Midbrain (tissue), 1 donor: ENCODE measurements at places on chromosomes 5 and 9.
A peak's percentile ranks its signal among the peaks of the same experiment; 100 is the strongest.

GRCh38 chr5:56376128-56376527 lies 143.0 kb upstream of the ANKRD55 start:
- DNase-seq: no peak

DNA sequence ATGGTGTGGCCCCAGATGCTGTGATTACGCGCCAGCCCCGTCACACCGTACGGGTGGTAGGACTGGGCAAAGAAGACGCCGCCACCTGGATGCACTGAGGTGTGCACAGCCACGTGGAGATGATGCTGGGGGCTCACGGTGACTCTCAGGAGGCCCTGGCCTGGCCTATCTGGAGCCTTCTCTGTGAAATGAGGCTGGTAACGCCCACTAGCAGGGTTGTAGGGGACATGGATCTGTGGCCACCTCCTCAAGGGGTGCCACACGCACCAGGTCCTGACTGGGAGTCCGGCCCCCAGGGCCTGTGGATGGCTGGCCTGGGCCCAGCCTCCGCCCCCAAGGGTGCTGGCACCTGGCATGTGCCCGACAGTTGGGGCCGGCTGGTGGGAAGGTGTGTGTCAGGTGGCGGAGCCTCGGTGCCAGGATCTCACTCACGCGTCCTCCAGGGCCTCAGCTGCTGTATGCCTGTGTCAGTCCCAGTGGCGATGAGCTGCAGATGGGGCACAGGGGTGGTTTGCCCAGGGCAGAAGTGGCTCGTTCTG lies 32.4 kb downstream of the NEK6 start:
- no peak for DNase-seq

- DNase-seq: no peak
These were observed 8.3 kb upstream of the GAS1 start for GRCh38 chr9:86955561-86955960.

- no peak for DNase-seq
These were observed 273.5 kb downstream of the ARRDC3 start for GRCh38 chr5:91109634-91110033.

- DNase-seq: no peak
These were observed 131.8 kb downstream of the TLE1 start for GRCh38 chr9:81557452-81558090.

DNA sequence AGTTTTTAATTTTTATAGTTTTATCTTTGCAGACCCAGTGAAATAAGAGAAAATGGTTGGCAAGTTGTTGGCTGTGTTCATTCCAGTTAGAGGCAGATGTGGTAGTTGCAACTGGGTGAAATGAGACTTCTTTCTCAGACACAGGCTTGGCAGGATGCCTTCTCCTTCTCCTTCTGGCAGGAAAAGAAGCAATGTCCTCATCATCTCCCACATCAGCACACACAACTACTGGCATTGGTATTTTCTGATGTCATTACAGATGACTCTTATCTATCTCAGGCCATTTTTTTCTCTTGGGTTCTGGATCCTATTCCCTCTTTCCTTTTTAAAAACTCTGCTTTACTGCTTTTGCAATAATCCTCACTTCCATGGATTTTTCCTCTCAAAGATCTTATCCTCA lies 103.3 kb upstream of the EDIL3 start:
- DNase-seq: no peak

- peak; percentile 34 for DNase-seq
These were observed 120.9 kb downstream of the WNK2 start for GRCh38 chr9:93304574-93305496.
